CD4-positive, alpha-beta T cell treated with Interleukin-12 subunit alpha and Interleukin-12 subunit beta, for 1 hour (primary cell): ENCODE measurements at places on chromosomes 5 and 9.

- DNase-seq: no peak
Observed at GRCh38 chr5:168592014-168592368, 12.8 kb upstream of the PANK3 start.

DNA sequence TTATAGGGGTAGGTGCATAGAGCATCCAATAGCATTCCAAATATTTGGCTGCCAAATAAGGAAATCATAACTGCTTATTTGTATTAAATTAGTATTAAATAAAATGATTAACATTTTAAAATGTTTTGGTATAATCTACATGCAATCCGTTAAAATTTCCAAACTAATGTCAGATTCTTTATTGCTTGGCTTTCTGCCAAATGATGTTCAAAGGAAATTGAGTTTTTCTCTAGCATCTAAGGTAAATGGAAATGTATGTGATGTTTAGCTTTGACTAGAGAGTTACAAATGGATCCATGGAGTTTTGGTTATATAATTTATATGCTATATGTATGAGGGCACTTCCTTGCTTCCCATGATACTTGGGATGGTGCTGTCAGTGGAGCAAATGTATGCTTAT, 121.7 kb downstream of the ZCCHC7 start:
- no peak for DNase-seq

DNA sequence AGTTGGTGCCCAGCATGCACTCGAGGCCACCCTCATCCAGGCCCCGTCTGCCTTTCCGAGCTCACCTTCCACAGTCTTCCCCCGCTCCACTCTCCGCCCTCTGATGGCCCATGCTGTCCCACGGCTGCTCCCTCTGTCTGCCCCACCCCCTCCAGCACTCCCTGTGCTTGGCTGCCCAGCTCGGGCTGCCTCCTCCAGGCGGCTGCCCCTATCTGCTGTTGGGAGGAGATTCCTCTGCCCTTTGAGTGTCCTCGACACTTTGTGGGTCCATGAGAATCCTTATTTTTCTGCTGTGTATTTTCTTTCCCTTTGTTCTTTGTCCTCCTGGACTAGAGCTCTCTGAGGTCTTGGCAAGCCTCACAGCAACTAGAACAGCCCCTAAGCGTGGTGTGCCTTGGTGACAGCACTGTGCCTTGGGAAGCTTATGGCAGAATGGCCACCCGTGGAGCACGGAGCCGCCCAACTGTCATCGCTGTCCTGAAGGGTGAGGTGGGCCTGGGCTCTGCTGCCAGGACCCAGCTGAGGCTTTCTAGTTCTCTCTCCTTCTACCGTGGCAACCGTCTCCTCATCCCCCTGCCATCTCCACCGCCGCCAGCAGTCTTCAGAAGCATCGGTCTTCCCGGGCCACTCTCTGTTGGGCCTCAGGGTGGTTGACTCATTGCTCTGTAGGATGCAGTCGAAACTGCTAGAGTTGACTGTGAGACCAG, 5.2 kb downstream of the NTMT1 start:
- no peak for DNase-seq

- no peak for DNase-seq
Observed at GRCh38 chr9:1047591-1048230, 2.4 kb upstream of the DMRT2 start.

GRCh38 chr9:16191691-16192402, 639.0 kb downstream of the CCDC171 start:
- peak; percentile 8 for DNase-seq

DNA sequence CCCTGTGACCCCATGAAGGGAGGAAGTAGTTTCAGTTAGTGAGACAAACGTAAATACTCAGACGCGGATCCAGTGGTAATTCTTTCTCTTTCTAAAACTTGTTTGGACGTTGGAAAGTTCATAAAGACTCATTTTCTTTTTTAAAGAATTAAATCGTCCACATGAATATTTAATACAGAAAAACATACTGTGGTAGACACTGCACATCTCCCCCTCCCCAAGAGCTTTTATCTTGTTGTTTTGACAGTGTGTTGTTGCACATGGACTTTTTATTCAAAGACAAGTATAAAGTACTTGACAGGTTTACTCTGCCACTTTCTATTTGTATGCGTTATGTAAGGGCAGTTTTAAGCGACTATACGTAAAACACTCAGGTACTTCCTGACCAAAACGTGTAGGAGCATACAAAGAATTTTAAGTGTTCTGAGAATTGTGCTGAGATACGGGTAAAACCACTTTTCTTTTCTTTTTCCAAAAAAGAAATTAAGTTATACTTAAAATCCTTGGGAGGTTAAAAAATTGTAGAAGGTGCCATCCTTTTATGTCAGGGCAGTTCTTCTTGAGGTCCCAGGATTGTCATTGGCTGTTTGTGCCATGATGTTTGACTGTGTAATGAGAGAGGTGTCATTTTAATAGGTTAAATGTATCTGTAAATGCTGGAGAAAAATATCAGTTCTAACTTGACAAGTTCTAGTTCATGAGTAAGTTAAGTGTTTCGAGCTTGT, 1.3 kb downstream of the NIPBL start:
- peak; percentile 59 for DNase-seq

DNA sequence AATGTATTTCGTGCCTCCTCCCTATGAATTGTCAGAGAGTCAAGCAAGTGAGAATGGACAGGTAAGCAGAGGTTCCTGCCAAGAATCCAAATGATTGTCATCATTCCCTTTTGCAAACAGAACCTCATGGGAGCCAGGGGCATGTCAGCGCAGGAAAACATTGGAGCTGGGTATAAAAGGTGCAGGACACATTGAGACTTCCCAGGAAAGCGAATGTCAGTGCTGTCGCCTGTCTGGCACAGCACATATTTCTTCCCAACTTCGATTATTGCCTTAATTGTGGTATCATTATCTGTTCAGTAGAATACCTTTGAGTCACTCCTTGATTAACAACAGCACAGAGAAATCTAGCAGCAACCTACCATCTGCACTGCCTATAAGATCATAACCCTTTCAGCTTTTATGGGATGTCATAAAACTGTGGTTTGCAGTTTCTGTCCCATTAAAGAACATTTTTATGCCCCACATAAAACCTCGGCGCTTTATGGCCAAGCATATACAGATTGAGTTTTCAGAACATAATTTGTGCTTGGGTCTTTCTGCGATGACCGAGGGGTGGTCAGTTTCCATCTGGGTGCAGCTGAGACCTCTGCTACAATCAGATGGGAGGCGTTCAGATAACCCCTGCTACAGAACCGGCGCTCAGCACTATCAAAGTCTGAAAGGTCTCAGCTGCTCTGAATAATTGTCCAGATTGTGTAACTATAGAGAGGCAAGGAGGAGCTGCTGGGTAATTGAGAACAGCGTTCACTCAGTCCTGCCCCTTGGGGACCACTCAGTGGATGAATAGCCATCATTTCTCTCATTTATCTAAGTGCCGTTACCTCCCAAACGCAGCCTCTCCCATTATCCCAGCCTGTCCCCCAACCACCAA, 30.9 kb upstream of the WWC1 start:
- DNase-seq: no peak

DNA sequence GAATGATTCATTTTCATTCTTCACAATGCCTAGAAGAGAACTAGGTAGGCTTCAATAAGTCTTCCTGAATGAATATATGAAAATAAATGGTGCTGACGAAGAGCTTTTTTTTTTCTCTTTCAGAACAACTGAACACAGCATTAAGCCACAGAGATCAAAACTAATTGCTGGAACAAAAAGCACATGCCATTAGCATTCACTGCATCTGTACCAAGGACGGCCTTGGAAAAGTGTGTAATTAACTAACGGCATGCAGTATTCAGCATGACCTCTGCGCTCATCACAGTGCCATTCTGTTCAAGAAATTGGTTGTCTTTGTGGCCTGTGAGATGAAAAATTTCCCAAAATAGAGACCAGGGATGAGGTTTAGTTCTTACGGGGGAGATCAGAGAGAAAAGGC, 99.3 kb downstream of the NUDT12 start:
- DNase-seq: no peak

DNA sequence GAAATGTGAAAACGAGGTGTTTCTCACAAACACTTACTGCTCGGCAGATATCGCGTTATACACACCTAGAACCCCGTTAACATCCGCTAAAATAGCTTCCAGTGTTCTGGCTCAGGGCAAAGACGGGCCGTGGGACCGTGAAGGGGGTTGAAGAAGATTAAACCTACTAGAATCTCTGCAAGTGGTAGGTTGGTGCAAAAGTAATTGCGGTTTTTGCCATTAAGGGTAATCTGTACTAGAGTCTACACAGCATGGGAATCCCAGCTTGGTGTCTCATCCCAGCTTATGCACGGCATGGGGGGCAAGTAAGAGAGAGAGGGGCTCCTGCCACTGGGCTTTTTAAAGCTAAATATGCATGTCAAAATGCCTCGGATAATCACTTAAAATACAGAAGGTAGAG, 43.9 kb downstream of the HRH2 start:
- no peak for DNase-seq

- no peak for DNase-seq
Observed at GRCh38 chr5:33801292-33801691, 90.5 kb downstream of the ADAMTS12 start.

GRCh38 chr5:56480705-56481427, 247.7 kb upstream of the ANKRD55 start:
- DNase-seq: peak; percentile 46

GRCh38 chr5:45162974-45163373, 354.2 kb downstream of the MRPS30 start:
- DNase-seq: no peak

GRCh38 chr9:133543772-133544467, 9.4 kb downstream of the ADAMTSL2 start:
- DNase-seq: no peak

GRCh38 chr5:133367071-133367786, 245.1 kb downstream of the FSTL4 start:
- DNase-seq: no peak

- no peak for DNase-seq
Observed at GRCh38 chr9:10612641-10613398, at the start of gene PTPRD. Gene PTPRD (minus strand): TSS chr9:10613002.

GRCh38 chr9:109585796-109586195, 87.7 kb upstream of the PTPN3 start:
- no peak for DNase-seq

GRCh38 chr9:4986296-4986695, 1.2 kb downstream of the JAK2 start:
- DNase-seq: no peak

GRCh38 chr5:36770125-36770524, 106.4 kb upstream of the NIPBL start:
- DNase-seq: no peak

DNA sequence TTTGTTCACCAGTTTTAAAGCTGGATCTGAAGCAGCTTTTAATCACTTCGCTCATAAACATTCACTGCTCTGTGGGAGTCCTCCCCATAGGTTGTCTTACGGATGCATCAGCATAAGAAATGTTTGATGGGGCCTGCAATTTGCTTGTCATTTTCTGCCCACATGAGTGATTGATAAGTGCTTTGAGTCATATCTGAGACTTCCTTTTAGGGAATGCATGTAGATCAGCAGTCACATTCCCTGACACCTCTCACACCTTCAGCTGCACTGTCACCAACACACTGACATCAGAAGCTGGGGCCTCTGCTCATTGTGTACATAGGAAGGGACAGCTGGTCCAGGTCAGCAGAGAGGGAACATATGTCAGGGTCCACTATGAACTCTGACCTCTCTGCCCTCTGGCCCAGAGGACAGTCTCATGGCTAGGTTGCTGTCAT, 84.1 kb upstream of the SPATA31D4 start:
- DNase-seq: no peak

- no peak for DNase-seq
Observed at GRCh38 chr9:105079457-105079856, 151.5 kb upstream of the ABCA1 start.

GRCh38 chr5:173243831-173244305, 8.9 kb upstream of the NKX2-5 start:
- no peak for DNase-seq

DNA sequence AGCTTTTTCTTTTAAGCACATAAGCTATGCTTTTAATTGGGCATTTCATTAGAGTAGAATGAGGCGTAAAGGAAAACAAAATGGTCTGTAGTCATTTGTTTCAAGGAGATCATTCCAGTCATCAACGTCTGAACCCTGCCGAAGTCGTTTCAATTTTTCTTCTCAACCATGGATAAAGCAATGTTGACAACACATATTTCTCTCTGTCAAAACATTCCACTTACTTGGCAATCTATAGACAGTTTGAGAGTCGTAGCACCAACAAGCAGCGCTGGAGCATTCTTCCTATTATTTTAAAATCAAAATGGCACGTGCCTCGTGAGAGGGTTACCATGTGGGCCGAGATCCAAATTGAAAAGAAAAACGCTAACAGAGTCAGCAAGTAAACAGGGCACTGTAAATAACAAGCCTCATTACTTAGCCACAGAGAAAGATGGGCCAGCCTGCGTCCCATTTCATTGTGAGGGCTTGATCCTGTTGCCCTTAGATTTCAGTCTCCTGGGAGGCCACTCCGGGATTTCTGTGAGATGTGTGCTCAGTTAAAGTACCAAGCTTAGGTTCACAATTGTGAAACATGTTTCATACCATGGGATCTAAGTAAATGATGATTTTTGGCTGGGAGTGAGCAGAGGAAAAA, 422.9 kb downstream of the DTWD2 start:
- DNase-seq: no peak

GRCh38 chr9:22088717-22089061, 79.6 kb upstream of the CDKN2B start:
- DNase-seq: no peak

- DNase-seq: no peak
Observed at GRCh38 chr5:169204788-169205400, 96.0 kb downstream of the SLIT3 start.

- peak; percentile 9 for DNase-seq
Observed at GRCh38 chr5:177600508-177601018, 631 bp downstream of the B4GALT7 start.

GRCh38 chr5:93532370-93532769, 48.6 kb downstream of the NR2F1-AS1 start:
- no peak for DNase-seq

GRCh38 chr5:120446901-120447300, 17.2 kb upstream of the PRR16 start:
- no peak for DNase-seq

GRCh38 chr5:108634010-108634616, 113.6 kb upstream of the FER start:
- no peak for DNase-seq

- no peak for DNase-seq
Observed at GRCh38 chr5:175443514-175444059, 395 bp downstream of the DRD1 start.

GRCh38 chr9:69325409-69326212, 596 bp downstream of the ENTREP1 start:
- no peak for DNase-seq

DNA sequence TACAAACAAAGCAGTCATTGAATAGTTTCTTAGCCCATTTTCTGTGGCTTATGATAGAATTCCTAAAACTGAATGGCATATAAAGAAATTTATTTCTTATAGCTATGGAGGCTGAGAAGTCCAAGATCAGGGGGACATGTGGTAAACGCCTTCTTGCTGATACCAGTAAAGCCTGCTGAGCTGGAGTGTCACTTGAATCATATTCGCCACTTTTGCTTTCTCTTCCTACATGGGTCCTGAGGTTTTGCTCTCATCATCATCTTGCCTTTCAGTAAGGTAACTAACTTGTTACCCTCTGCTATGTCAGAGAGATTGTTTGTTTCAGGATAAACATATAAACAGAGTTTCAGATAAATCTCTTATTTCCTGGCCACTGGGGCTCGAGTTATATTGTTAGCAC, 203.3 kb upstream of the DMRT1 start:
- DNase-seq: no peak
